ENCODE measurements at places on chromosomes 16 and 17. TPM values are rescaled to one million over a fixed set of nuclear protein-coding genes. Genes with fewer than 3 reads are reported as not detected.

- DNase-seq, result no peak
These were observed 12.2 kb downstream of the SLC13A5 start for GRCh38 chr17:6700948-6701307.

- no peak for DNase-seq
These were observed 36.8 kb upstream of the ZC3H18 start for GRCh38 chr16:88533381-88533917.

DNA sequence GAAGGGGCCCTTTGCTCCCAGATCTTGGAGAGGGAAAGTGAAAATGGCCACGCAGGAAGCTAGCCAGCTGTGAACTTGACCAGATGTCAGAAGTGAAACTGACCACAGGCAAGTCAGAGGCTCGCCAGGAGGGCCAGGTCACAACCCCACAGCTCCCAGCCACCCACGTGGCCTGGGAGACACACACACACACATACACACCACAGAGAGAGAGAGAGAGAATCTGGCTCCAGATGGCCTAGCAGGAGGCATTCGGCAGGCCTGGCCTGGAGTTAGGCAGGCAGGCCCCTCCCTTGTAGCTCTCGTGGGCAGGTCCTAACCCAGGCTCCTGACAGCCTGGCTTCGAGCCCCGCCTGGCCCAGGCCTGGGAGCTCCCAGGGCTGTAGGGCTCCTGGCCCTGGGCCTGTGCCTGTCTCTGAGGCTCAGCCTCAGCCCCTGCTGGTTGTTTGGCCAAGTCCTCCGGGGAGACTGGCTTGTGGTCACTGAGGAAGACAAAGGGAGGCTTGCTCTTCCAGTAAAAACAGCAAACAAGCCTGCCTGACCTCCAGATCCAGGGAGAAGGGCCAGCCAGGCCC is 20.2 kb downstream of the NGFR start:
- DNase-seq, result peak; percentile 36

- no peak for DNase-seq
These were observed 262.3 kb downstream of the C16orf95 start for GRCh38 chr16:87054856-87055255.

GRCh38 chr17:75875940-75876189 is 2.5 kb downstream of the TRIM47 start:
- DNase-seq, result no peak

The HOXB13 gene
- 7.8 TPM for total RNA-seq

DNA sequence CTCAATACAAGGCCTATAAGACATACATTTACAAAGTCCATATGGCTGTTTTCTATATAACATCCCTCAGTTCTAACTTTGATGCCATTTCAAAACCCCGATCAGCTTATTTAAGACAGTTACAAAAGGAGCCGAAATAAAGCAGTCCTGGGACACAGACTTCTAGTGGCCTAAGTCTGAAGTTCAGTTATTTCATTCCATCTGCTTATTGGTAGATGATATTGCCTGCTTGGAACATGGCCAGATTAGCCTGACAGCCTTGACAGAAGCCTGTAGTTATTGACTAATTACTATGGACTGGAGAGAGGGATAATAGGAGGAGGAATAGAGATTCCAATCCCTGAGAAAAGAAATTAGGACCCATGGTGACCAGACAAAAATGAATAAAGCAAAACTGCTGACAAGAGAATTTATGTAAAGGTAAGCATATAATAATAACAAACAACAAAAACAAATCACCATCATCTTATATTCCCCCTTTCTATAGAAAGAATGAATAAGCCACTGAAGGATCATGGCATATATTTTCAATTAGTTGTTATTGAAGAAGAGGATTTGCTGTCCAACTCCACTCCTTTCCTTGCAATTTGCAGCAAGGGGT is 206.3 kb upstream of the TOM1L1 start:
- no peak for DNase-seq

- no peak for DNase-seq
These were observed 287.6 kb upstream of the GOT2 start for GRCh38 chr16:59021751-59022150.

The CA7 gene
- total RNA-seq, result not detected

Data from HCT116 (cell line).